ENCODE measurements at places on chromosomes 2 and 18.

- DNase-seq: no peak
Measured at GRCh38 chr2:227780981-227781615, 32.5 kb upstream of the CCL20 start.

DNA sequence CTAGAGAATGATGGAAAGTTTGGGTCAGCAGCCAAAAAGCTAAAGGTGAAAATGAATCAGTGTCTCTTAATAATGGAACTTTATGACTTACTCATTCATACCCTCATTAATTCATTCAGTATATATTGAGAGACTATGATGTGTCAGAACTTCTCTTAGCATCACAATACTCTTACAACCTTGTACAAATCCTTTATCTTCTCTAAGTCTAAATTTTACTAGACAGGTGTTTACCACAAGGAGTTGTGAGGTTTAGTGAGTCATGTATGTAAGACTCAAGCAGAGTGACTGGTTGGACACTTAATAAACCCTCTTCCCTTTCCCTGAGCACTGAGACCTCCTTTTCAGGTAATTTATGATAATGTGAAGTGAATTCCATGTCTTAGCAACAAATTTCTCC is 129.6 kb downstream of the PPP1R1C start:
- DNase-seq: no peak

- DNase-seq: no peak
Measured at GRCh38 chr18:61929881-61930640, 37.3 kb upstream of the RNF152 start.

DNA sequence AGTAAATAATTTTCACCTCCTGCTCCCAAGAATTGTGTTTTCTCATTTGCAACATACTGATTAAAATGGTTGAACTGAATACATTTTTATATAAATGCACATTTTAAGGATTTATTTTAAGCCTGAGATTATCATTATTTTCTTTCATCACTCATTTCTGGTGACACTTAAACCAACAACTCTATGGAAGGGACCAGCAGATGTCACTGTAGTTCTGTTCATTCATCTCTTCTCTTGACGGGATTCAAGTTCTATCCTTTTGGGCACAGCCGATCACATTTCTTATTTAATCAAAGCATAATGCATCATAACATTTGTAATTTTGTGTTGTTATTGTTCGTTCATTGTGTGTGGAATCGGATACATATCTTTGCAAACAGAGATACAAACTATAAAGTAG is 417.9 kb downstream of the HRH4 start:
- DNase-seq: no peak

DNA sequence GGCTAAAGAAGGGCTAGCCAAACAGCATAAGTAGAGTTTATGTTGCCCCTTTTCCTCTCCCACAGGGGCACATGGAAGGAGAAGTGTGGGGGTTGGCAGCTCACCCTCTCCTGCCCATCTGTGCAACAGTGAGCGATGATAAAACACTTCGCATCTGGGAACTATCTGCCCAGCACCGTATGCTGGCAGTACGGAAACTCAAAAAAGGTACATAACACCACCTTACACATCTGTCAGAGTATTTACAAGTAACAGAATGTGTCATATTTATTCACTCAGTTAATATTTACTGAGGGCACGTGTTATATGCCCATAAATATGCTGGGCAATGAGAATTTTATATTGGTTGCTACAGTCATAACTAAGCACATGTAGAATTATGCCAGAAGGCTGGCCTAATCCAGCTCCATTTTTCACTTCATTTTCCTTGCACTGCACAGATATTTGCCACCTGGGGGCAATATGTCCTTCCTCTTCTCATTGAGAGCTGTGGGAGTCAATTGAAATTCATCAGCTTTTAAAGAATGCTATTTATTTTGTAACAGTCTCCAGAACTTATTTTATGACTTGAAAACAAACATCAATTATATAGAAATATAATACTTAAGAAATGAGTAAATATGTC is 150.6 kb downstream of the RTN4 start:
- DNase-seq: no peak

DNA sequence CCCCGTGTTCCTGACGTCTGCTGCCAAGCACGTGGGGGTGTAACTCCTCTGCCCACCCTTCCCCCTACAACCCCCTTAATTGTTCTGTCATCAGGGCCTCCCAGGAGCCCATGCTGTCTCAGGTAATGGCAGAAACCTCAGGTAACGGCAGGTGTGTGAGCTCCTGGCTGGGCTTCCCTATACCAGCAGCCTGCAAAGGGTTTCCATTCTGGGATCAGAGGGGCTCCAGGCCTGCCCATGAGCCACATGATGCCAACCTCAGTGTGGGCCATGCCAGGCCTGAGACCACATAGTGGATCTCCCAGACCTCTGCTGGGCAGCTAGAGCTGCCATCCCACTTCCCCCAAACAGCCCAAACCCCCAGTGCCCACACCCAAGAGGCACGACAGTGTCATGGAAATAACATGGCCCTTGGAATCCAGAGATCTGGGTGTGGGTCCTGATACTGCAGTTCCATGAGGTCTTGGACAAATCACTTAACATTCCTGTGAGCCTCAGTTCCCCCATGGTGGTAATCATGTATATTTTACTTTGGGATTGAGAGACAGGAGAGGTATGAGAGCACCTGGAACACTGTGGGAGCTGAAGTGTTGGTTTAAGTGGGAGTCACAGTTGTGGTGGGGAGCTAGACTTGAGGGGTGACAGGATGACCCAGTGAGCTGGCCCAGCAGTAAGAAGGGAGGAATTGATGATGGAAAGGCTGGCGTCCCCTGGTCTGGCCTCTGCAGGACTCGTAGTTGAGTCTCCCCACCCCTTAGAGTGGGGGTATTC is 59.6 kb downstream of the ATOH8 start:
- no peak for DNase-seq

GRCh38 chr18:57710226-57710625 is 88.6 kb upstream of the NARS1 start:
- no peak for DNase-seq

DNA sequence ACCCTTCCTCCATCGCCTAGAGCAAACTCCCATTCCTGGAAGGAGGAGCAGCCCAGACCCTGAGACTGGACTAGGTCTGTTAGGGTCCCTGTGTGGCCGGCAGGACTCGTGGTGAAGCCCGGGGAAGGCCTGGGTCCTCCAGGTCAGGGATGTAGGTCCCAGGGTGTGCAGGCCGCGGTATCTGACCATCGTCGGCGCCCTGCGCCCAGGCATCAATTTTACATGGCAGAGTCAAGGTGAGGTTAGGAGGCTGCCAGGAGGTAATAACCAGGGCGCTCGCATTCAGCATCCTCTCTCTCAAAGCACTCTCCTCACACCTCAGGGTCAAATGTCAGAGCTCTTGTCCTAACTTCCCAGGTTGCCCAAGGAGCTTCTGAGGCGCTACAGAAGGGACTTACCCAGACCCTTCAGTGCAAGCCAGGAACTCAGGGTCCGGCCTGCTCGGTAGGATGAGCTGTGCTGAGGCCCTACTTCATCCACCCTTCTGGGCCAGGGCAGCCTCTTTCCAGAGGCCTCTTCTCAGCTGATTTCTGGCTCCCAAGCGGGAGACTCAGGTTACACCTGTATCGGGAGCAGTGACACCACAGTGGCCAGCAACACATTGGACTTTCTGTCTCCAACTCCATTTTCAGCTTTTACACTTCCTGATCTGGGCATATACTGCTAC is 628 bp downstream of the SH2D6 start:
- DNase-seq: no peak

DNA sequence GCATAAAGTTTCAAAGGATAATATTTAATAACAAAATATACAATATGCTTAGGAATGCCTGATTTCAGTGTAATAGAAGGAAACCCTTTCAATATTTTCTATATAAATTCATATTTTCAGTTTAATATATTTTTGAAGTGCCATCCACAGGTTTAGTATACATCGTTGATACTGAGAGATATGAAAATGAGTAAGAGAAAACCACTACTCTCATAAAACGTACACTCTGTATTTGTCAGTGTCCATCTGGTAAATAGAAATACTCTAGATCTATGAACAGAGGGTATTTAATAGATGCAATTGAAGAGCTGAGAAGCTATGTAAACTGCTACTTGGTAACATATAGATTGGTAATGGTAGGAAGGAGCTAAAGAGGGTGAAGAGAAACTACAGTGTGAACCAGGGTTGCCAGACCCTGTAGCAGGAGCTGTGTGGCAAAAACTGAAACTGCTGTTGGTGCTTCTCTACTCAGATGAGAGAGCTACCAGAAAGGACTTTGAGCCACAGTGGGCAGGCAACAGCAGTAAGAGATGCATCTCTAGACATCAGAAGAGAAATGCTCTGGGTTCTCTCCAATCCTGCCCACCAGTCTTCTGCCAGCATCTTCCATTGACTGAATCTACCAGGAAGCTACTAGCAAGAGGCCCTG is 187.4 kb downstream of the CCDC102B start:
- no peak for DNase-seq

DNA sequence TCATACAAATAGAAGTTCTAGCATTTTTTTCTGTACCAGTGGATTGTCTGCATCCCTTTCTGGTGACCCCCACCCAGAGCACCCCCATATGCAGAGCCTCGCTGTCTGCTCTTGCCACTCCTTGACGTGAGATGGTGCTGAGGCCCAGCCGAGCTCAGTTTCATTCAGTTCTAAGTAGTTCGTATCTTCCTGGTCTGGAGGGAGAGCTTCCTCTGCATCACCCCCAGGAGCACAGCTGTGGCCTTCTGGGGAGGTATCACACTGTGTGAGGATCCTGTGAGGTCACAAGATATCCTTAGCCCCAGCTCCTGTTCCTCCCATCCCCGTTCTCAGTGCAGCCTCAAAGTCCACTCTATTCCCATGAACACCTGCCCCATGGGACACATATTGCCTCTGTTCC is 132.7 kb downstream of the PTGR3 start:
- no peak for DNase-seq

DNA sequence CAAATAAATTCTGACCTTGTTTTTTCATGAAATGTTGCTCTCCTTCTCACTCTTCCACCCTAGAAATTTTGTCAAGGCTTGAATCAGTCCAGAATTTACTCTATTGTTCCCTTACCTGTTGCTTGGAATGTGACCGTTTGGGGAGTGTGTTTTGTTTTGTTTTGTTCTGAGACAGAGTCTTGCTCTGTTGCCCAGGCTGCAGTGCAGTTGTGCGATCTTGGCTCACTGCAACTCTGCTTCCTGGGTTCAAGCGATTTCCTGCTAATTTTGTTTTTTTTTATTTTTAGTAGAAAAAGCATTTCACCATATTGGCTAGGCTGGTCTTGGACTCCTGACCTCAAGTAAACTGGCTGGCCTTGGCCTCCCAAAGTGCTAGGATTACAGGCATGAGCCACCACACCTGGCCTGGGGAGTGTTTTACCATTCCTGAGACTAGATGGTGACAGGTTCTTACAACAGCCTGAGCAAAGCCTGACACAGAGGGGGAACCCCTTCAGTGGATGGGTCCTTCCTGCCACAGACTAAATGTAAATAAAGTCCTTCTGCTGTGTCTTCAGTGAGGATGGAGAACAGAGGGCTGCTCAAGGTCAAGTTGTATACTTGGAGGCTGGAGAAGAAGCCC is 52.0 kb downstream of the HAUS1 start:
- DNase-seq: no peak

- DNase-seq: no peak
Measured at GRCh38 chr2:131517106-131517831, 10.4 kb upstream of the CCDC74A start.

DNA sequence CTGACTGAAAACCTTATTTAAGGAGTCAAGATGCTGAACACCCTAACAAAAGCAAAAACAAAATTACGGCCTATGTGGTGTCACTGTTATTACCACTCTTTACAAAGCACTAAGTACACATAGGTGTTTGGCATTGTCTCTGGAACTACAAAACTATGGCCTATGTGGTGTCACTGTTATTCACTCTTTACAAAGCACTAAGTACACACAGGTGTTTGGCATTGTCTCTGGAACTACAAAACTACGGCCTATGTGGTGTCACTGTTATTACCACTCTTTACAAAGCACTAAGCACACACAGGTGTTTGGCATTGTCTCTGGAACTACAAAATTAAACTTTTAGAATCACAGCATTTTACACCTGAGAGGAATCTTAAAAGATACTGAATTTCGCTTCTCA is 47.4 kb downstream of the SLC35F5 start:
- no peak for DNase-seq

DNA sequence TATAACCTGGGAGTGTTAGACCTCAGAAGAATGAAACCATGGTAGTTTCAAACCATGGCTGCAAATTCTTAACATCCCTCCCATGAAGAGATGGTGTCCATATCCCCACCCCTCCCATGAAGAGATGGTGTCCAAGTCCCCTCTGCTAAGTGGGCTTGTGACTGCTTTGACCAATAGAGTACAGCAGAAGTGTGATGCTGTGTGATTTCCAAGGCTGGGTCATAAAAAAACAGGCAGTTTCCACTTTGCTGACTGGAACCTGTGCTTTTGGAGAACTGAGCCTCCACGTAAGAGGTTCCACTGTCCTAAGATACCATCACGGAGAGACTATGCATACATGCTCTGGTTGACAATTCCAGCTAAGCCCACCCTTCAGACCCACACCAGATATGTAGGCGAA is 65.5 kb downstream of the MRO start:
- DNase-seq: no peak

- DNase-seq: no peak
Measured at GRCh38 chr2:199278099-199278498, 179.6 kb downstream of the SATB2 start.
